ENCODE measurements at places on chromosomes 5 and 9.

GRCh38 chr5:109689740-109690241 is at the start of gene MAN2A1:
TSS of gene MAN2A1 (plus strand) at chr5:109689927. CDS start at chr5:109690418, 491 bp downstream.
- peak; percentile 37 for DNase-seq

- DNase-seq: no peak
Observed at GRCh38 chr9:22054076-22054475, 45.0 kb upstream of the CDKN2B start.

DNA sequence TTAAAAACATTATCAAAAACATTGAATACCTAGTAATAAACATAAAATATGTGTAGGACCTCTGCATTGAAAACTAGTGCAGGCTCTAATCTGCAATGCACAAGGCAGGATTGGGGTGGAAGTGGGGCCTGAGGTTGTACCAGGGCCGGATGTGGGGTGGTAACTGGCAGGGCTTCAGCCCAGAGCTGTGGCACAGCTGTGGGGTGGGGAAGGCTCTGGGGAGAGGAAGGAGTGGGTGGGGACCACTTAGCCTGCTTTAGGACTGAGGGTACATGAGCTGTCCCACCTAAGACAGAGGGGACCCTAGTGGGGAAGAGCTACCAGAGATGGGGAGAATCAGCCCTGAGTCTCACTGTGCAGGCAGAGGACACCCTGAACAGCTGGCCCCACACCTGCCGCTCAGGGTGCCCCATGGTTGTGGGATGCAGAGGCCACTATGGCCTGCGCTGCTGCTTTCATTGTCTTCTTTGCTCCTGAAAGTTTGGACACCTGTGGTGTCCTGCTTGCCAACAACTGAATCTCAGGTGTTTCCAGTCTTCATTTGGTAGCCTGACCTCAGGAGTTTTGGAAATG is 311.4 kb downstream of the TLE4 start:
- DNase-seq: no peak

GRCh38 chr5:36606428-36607113 is at the start of gene SLC1A3:
TSS of gene SLC1A3 (plus strand) at chr5:36606606. CDS start at chr5:36608424, 1,818 bp downstream.
- peak; percentile 34 for DNase-seq

- no peak for DNase-seq
Observed at GRCh38 chr5:145478651-145479050, 356.5 kb downstream of the PRELID2 start.

DNA sequence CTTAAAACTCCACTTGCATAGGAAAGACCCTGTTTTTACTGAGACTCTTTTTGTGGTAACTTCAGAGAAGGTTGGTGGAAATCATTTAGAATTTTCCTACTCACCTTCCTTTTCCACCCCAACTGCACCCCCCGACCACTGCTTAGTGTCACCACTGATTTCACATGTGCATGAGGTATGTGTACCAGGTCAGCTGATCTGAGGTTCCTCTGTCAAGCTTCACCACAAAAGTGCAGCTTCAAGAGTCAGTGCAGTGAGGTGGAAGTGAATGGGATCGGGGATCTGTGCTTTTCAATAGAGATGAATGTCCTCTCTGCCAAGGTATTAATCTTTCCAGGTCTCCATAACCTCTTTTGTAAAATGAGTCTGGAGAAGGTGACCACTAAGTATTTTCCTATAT is 260.5 kb upstream of the WWC1 start:
- no peak for DNase-seq

DNA sequence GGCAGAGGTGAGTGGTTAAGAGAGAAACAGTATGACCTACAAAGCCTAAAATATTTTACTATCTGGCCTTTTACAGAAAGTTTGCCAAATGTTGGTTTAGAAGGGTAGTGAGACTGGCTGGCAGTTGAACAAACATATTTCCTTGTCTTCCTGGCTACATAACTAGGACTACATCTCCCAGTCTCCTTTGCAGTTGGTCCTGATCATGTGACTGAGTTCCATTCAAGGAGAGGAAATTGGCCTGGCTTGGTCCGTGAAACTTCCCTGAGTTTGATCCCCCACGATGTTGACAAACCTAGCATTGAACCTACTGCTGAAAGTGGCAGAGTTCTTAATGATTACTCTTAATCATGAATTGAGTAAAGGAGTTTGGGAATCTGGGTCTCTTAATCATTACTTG is 280.8 kb downstream of the SLIT3 start:
- DNase-seq: no peak

GRCh38 chr5:116834796-116835515 is 260.3 kb upstream of the SEMA6A start:
- DNase-seq: no peak

DNA sequence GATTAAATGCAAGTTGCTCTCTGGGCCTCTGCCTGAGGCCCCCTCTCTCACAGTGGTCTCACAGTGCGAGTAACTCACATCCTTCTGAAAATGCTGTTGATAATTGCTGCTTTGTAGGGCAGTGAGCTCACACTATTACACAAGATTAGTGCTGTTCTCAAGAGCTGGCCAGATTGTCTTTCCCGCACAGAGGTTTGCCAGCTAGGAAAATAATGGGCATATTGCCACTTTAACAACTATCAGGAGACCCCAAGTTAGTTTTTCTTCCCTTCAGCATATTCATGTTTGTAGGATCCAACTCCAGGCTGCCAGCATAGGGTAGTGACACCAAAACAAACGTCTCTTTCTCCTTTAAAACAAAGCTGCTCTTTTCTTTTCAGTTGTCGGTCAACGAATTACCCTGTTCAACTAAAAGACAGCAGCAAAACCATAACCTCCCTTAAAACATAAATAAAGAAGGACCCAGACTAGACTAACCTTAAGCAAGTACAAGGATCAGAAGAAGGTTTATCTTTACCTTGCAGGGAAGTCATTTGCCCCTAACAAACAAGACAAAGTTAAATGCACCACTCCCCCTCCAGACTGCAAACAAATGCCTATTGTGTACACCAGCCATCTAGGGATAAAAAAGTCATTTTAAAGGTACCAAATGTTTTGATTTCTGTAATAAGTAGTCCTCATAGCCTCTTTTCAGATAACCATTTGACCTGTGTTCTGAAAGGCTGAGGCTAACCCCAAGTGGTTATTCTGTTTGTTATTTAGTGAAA is 91.4 kb downstream of the VCAN start:
- DNase-seq: no peak

- DNase-seq: no peak
Observed at GRCh38 chr5:126826619-126827215, 49.8 kb downstream of the LMNB1 start.

DNA sequence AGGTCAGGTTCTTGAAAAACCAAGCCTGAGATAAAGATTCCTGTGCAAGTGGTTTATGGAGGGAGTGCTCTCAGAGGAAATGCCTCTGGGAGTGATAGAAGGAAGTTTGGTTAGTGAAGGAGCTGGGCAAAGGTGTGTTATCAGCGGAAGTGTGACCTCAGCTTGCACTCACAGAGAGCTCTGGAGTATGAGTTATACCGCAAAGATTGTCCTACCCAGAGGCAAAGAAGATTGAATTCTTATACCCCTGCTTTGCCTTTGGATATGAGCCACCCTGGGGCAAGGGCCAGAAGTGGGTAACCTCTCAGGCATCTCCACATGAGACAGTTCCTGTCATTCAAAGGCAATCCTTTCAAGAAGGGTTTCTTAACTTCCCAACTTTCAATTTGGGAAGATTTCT is 145.6 kb downstream of the MUSK start:
- no peak for DNase-seq

- no peak for DNase-seq
Observed at GRCh38 chr9:77725046-77725694, 77.0 kb upstream of the GNA14 start.

DNA sequence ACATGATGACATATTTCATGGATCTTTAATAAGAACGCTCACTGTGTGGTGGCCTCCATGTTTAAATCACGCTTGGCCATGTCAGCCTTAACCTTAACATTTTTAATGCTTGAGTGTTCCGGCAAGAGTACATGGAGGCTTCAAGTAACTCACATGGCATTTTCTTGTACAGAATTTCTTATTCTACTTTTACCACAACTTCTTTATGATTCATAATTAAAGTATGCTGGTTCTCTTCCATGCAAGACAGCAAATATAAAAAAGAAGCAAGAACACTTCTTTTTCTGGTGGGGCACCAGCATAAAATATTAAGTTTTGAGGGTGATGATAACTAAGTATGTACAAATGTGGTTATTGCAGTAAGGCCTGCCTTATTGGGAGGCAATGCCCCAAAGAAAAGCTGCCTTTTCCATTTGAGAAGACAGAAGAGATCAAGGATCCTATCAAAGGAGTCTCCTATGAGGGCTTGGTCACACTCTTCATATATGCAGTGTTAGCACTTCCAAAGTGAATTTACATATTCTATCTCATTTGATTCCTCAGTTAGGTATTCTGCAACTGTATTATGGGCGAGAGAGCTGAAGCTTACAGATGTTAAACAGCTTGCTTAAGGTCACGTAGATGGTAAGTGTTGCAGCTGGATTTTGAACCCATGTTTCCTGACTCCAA is 382.7 kb upstream of the MEF2C start:
- DNase-seq: no peak

DNA sequence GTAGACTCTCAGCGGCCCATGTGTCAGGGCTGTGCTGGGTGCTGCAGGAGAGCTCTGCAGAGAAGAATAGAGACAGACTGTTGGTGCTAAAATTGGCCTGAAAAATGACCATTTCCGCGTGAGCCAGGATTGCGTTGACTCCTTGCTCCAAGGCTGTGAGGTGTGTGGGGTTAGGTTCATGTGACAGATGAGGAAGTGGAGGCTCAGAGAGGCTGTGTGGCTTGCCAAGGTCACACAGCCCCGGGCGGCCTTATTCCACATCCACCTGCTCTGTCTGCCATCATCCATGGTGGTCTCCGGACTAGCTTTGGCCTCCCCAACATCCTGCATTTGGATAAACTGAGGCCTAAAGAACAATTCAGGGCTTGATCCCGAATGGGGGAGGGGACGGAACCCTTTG is 15.2 kb downstream of the NEK6 start:
- no peak for DNase-seq

DNA sequence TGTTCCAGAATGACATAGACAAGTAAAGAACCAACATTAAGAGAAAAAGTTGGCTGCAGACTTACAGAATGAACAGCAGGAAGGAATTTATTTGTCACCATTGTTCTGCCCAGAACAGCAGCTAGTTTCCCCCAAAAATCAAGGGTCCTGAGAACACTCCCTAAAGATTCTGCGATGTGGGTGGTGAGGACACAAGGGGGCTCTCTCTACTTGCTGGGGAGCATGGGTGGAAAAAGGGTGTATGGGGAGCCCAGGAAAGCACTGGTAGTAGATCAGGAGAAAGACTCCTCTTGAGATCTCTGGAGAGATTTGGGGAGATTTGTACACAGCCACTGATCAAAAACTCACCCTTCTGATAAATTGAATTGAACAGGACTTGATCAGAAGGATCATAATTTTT is 316.5 kb downstream of the KCTD16 start:
- DNase-seq: no peak

- peak; percentile 6 for DNase-seq
Observed at GRCh38 chr5:23977997-23978396, 470.6 kb downstream of the PRDM9 start.

- no peak for DNase-seq
Observed at GRCh38 chr5:151086192-151086869, 5.5 kb upstream of the TNIP1 start.

DNA sequence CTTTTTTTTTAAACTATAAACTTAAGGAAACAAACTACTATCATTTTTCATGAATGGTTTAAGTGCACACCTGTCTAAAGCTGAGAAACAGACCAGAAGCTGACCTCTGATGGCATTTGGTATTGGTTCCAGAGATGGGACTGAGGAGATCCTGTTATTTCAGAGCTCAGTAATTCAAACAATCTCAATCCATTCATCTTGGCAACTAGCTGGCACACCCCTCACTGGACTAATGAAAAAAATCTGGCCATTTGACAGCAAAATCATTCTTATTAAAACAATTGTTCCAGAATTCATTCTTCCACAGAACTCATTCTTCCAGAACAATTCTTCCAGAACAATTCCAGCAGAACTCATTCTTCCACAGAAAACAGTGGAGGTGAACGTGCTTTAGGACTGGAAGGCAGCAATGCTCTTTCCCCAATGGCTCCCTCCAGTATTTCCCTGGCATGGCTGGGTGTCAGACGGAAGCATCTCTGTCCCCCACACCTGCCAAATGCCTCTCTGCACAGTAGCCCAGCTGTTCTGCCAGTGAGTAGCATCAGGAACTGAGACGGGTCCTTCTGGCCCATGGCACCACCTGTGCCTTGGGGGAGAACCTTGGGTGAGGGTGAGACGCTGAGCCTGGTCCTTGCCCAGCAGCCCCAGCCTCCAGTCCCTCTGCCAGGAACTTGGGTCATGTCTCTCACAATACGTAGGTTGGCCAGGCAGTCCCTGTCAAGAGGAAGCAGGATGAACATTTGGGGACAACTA is 87.5 kb upstream of the EQTN start:
- DNase-seq: no peak

GRCh38 chr5:138903130-138903775 is 28.1 kb upstream of the LRRTM2 start:
- no peak for DNase-seq

DNA sequence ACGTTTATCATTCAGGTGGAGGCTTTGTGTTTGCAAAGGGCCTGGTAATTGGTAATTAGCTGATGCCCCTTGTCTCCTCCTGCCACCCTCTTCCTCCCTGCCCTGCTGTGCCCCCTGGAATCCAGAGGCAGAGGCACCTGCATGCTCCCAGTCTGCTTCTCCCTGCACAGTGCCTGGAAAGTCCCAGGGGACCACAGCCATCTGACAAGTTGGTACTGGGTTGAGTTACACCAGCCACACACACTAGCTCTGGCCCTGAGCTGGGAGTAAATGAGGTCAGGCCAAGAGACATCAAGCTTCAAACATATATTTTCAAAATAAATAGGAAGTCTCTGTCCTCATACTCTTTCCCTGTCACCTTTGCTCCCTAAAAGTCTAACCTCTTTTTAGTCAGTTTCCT is 56.3 kb downstream of the INSYN2B start:
- DNase-seq: no peak

DNA sequence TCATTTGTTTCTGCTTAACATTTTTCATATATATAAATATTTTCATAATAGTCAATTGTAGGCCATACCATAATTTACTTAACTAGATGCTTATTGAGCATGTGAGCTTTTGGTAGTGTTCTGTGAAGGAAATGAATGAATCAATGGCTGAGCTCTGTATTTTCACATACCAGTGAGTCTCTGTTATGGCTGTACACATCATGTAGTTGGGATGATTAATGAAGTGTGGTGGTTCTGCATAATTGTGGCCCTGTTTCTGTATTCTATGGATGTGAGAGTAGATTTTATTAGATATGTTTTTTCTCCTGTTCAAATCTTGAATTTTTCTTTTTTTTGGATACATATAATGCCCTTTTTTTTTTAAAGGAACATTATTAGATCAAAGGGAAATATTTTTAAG is 56.2 kb downstream of the CTNNA1 start:
- no peak for DNase-seq

DNA sequence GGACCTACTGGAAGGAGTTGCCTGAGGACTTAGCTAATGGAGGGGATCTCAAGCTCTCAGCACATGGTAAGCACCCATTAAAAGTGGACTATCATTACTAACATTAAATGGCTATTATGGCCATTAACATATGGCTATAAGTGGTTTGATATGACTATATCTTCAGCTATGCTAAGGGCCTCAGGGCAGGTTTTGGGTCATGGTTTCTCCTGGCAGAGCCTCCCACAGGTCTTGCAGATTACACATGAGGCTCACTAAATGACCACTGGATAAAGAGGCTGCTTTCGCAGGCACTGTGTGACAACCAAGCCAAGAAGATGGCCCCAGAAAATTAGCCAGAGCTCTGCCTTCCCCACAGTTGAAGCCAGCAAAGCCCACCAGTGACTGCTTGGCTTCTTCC is 15.4 kb downstream of the CCNJL start:
- no peak for DNase-seq

All from AML-193 (cell line).